ENCODE measurements at places on chromosomes 5 and 9.

GRCh38 chr5:13412040-13412595 lies 532.4 kb downstream of the DNAH5 start:
- no peak for DNase-seq

GRCh38 chr5:180589771-180590542 lies 1.3 kb downstream of the SCGB3A1 start:
- DNase-seq, result no peak

DNA sequence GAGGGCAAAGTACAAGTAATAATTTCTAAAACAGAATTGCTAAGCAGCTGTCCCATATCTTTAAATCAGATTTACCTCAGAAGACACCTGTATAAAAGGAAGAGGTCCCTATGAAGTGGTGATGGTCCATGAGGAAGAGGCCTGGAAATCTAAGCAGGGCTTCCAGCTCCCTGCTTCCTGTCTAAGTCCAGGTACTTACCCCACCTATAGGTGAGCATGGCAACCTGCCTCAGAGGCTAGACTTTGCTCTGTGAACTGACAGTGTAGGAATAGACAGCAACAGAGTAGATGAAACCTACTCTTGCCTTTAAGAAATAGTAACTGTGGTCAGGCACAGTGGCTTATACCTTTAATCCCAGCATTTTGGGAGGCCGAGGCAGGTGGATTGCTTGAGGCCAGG lies 55.8 kb upstream of the ARRDC3 start:
- peak; percentile 1 for DNase-seq

DNA sequence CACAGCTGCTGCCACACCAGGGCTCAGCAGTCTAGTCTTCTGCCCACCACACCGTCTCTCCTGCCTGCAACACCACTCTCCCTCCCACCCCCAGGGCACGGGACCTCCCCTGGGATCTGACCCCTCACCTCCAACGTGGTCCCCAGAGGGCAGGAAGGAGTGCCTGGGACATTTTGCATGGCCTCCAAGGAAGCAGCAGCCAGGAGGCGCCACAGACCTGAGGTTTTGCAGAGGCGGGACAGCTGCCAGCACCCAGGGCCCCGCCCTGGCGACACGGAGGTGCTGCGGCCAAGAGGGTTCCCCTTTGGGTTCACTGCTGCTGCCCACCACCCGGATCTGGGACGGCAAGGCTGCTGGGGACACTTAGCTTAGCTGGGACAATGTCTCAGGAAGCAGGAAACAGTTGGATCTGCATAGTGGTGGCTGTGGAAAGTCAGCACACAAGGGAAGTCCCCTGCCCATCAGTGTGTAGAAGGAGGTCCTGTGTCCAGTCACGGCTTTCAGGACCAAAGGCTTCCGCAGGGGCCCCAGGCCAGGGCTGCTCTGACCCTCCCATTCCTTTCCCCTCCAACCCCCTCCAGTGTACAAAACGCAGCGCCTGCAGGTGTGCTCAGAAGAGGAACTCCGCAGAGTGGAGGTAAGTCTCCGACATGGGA lies 13.8 kb downstream of the PROP1 start:
- peak; percentile 18 for DNase-seq

DNA sequence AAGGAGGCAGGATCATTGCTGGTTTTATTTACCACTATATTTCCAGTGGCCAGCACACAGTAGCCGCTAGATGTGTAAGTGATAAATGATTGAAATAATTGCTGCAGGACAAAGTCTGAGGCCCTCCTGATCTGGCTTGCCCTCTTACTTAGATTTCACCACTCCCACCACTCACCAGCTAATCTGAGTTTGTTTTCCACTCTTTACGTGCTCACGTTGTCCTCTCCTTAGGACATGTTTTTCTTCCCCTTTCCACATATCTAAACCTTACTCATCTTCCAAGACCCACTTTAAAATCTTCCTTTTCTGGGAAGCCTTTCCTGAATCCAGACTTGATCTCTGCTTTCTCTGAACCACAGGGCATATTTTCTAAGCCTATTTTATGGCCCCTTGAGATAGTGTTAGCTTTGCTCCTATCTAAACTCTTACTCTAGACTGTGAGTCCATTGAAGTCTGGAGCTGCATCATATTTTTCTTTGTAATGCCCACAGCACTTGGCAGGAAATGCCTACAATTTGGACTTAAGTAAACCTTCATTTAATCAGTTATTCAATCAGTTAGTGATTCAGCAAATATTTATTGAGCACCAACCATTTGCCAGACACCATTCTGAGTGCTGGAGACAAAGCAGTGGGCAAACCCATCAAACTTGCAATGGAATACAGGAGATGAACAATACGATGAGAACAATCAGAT lies 2.4 kb downstream of the TLR4 start:
- DNase-seq, result peak; percentile 2

GRCh38 chr5:6593148-6594016 lies 39.5 kb downstream of the NSUN2 start:
- no peak for DNase-seq

DNA sequence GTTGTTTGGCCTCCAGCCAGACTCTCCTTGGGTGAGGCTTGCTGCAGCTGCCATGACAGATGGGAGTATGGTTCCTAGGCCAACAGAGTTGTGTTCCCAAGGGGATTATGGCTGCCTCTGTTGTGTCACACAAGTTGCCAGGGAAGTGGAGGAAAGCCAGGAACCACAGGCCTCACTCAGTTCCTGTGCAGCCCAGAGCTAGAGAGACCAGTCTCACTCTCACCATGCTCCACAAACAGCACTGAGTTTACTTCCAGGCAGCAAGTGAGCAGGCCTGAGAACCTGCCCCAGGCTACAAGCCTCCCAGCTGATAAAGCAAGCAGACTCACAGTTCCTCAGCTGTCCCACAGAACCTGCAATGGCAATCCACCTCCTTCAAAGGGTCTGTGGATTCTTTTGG lies 273.6 kb upstream of the TAS2R1 start:
- no peak for DNase-seq

DNA sequence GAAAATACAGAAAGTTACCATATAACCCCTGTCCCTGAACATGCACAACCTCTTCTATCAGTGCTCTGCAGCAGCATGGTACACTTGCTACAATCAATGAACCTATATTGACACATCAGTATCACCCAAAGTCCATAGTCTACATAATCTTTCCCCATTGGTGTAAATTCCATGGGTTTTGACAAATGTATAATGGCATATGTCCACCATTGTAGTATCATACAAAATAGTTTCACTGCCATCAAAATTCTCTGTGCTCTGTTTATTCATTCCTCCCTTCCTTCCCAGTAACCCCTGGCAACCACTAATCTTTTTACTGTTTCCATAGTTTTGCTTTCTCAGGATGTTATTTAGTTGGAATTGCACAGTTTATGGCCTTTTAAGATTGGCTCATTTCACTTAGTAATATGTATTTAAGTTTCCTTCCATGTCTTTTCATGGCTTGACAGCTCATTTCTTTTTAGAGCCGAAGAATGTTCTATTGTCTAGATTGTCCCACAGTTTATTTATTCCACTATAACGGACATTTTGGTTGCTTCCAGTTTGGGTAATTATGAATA lies 1707.0 kb downstream of the EFNA5 start:
- no peak for DNase-seq

DNA sequence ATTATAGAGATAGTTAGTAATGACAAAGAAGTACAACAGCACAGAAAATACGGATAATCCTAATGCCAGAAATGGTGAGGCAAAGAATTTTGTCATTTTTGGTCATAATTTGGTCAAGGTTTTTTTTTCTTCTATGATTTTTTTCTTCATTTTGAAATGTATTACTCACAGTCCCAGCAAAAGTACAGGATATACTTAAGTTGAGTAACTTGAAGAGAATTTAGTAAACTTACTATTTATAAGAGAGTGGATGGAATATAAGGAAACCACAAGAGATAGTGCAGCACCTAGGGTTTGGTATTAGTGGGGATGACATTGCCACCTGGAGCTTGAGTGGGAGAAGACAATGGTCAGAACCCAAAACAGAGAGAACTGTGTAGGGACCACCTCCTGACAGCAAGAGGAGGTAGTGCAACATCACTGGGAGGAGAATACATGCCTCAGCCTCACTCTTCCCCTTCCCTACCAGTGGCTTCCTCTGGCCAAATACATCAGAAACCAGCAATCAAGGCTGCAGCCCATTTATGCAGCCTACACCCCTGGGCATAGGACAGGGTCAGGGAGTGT lies 434.5 kb upstream of the TRPC7 start:
- DNase-seq, result no peak

GRCh38 chr9:133727876-133728441 lies 10.2 kb downstream of the SARDH start:
- DNase-seq, result no peak

DNA sequence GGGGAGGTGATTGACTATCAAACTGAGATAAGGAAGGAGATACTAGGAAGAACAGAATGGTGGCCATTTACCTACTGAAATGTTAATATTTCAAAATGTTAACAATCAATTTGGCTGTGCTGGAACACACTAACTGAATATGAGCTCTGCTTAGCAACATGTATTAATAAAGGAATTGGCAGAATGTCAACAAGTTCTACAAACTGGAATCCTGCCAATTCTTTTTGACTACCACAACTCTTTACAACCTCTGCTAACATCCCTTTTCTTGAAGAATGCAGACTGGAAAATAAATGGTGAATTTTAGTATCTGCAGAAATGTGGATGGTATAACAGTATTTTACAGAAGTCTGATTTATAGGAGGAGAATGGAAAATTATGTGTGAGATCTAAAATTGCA lies 446.4 kb downstream of the ISL1 start:
- no peak for DNase-seq

GRCh38 chr9:72775570-72775969 lies 177.3 kb downstream of the ALDH1A1 start:
- no peak for DNase-seq

- DNase-seq, result no peak
Observed at GRCh38 chr5:83701886-83702285, 18.8 kb downstream of the HAPLN1 start.

DNA sequence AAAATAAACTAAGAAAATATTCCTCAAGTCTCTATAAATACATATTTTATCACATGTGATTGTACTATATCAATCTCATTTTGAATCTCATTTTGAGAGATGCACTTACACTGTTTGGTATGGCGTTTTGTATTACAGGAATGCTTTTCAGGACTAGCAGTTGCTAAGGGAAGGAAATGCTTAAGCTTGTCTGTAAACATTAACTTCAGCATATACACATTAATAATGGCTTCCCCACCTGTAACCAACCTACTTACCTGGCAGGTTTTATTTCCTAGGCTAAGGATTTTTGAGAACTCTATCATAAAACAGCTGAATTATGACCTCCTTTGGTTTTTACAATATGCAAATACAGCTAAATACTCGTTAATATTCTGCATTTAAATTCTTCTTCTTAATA lies 141.0 kb upstream of the GRHPR start:
- DNase-seq, result no peak

DNA sequence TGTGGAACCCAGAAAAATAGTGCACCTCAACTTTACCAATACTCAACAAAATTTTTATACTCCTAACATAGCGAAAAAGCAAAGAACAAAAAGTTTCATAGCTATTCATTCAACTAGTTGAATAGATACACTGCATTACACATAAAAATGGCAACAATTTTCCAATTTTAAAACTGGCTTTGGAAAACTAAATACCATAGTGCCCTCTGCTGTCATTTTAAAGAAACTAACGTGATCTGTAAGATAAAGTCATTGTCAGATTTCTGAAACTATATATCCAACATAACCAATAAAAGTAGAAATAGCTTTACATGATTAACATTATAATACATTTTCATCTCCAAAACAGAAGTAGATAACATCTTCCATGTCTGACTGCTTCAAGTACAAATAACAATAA lies 31.6 kb downstream of the DTWD2 start:
- no peak for DNase-seq
